ENCODE measurements at places on chromosomes 3 and 15. TPM values are rescaled to one million over a fixed set of nuclear protein-coding genes. Genes with fewer than 3 reads are reported as not detected.

The CCR9 gene
- not detected for total RNA-seq

The TRPC1 gene
- 25.0 TPM for total RNA-seq

The SEMA7A gene
- 4.0 TPM for total RNA-seq

The MLH1 gene
- 59.0 TPM for total RNA-seq

The TRIM71 gene
- not detected for total RNA-seq

GRCh38 chr3:174859756-174860155 lies 622 bp downstream of the NAALADL2 start:
- H3K27ac ChIP-seq, result no peak overlapping the region
- no peak overlapping the region for H3K4me3 ChIP-seq
- DNase-seq, result no peak
- H3K36me3 ChIP-seq, result no peaks in the 10 kb centered on the region
- peaks cover 7% of the 10 kb centered on the region for H3K4me1 ChIP-seq
- no peaks in the 10 kb centered on the region for H3K27me3 ChIP-seq

DNA sequence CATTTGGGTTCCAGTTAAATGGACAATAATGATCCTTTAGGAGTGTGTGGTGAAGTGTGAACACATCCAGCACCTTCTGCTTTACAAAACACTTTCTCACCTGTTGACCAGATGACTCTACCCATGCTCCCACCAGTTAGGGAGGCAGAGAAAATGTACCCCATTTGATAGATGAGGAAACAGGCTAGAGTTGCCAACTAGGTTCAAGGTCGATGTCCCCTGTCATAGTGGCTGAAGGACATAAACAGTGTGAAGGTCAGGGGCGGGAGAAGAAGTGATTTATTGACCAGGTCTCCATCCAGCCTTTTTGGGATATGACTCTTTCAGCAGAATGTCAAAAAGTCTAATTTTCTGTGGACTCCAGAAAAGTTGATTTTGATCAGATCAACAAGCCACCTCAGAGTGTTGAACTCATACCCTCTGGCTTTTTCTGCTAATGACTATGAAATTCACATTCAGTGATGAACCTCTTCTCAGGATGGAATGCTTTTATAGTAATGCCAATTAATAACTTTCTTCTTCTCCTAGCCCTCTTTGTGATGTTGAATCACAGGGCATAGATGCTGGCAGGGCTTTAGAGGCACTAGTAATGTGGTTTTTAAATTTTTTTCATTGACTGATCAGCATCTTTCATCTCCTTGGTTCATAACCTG lies 57.5 kb downstream of the CPN2 start:
- H3K4me3 ChIP-seq, result no peak overlapping the region
- no peaks in the 10 kb centered on the region for H3K27me3 ChIP-seq
- no peaks in the 10 kb centered on the region for H3K36me3 ChIP-seq
- H3K4me1 ChIP-seq, result peaks cover 16% of the 10 kb centered on the region
- no peak for DNase-seq

DNA sequence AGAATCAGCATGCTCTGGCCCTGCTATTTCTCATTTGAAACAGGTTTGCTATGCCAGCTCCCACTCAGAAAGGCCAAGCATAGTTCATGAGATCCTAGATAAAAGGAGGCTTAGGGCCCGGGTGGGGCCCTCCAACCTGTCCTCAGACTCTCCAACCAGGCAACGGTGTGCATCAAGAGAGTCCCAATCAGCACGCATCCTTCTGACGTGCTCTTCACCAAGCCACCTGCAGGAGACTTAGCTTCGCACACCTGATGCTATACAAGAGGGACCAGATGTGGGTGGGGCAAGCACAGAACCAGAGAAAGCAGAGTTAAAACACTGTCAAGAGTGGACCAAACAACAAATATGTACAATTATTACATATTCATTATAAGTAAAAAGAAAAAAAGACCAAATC lies 17.3 kb downstream of the STIMATE start:
- H3K4me3 ChIP-seq, result no peak overlapping the region
- H3K4me1 ChIP-seq, result no peaks in the 10 kb centered on the region
- no peaks in the 10 kb centered on the region for H3K27me3 ChIP-seq
- no peak for DNase-seq
- H3K36me3 ChIP-seq, result no peaks in the 10 kb centered on the region

GRCh38 chr3:88678747-88679146 lies 428.7 kb upstream of the EPHA3 start:
- no peak overlapping the region for H3K27ac ChIP-seq
- no peak for DNase-seq
- no peaks in the 10 kb centered on the region for H3K27me3 ChIP-seq
- no peaks in the 10 kb centered on the region for H3K4me1 ChIP-seq
- no peaks in the 10 kb centered on the region for H3K36me3 ChIP-seq
- no peak overlapping the region for H3K4me3 ChIP-seq

Measured in esophagus muscularis mucosa (tissue), 4 donors.